ENCODE measurements at places on chromosomes 4 and X. TPM values are rescaled to one million over a fixed set of nuclear protein-coding genes. Genes with fewer than 3 reads are reported as not detected.

CSN1S1 gene
- total RNA-seq = not detected

CENPVL2 gene
- total RNA-seq = not detected

ANKRD17 gene
- total RNA-seq = 27.1 TPM

SAGE1 gene
- total RNA-seq = not detected

SMIM43 gene
- not detected for total RNA-seq

SPANXA2 gene
- not detected for total RNA-seq

CABS1 gene
- total RNA-seq = not detected

FGF5 gene
- total RNA-seq = not detected

RAB39B gene
- 0.11 TPM for total RNA-seq

APELA gene
- total RNA-seq = not detected

PRDM5 gene
- total RNA-seq = 0.35 TPM

Data from right lobe of liver (tissue), 6 donors.